Fibroblast of skin of scalp (primary cell): ENCODE measurements at places on chromosomes 12 and 14.

GRCh38 chr12:42326541-42327226 lies 717 bp downstream of the PPHLN1 start:
- DNase-seq = peak; percentile 74

DNA sequence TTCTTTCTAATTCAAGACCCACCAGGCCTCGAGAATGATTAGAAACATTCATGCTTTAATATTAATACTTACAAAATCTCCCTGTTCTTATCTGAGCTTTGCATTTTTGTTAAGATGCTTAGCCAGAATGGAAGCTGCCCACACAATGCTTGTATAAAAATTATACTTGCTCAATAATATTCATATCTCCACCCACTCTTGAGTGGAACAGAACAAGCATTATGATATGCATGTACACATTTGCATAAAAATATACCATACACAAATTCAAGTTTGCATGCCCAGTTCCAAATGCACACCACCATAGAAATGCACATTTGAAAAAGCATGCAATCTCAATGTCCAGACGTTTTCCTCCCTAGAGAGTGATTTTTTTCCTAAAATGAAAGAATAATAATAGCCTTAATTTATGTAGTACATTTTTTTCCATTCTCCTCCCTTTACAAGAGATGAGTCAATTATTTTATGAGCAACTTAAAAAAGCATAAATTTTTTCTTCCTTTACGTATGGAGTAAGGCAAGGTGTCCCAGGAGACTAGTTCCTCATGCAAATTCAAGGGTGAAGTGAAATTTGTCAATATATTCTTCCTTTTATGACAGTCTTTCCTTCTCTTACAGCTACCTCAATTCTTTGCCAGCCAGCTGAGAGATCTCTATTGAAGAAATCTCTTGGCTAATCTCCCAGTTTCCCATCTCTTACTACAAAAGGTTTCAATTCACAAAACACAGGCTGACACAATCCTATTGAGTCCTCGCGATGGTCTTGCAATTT lies 313.1 kb upstream of the GARIN6 start:
- DNase-seq = no peak

DNA sequence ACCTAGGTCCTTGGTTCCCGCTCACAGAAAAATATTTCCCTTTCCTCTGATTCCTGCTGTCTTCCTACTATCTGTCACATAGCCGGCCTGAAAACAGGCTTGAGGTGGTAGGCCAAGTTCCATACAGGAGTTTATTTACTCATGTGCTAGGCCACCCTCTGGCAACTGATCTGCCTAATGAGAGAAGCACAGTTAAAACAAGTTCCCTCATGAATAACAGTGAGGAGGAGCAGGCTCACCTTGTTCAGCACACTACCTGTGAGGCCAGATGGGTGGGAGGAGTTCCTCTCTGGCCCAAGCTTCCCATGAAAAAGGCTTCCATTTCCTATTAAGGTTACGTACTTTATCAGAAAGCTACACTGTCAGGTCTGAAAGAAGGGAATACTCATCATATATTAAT lies 206.0 kb downstream of the MYRFL start:
- DNase-seq = no peak

DNA sequence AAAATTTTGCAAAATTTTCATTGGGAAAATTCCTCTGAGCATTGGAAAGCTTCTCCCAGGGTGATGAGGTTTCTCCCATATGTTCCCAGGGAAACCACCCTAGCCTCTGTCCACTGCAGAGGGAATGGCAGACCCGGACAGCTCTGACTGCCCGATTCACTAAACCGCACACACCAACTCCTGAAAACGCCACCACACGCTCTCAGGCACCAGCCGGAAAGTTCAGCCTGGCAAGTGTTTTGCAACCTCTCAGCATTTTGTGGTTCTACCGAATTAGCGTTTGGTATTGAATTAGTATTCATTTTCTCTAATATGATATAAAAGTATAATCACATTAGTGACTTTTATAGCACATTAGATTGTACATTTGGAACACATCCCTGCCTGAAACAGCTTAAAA lies 213.4 kb downstream of the PHETA1 start:
- no peak for DNase-seq

DNA sequence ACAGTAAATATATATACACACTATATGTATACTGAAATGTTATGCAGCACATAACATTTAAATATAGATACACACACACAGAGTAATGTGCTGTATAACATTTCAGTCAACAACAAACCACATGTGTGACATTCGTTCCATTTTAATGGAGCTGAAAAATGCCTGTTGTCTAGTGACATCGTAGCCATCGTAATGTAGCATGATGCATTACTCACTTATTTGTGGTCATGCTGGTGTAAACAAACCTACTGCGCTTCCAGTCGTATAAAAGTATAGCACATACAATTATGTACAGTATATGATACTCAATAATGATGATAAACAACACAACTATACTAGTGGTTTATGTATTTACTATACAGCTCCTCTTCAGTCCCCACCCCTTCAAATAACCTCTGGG lies 119.0 kb upstream of the SLC38A4 start:
- DNase-seq = no peak

GRCh38 chr14:96042248-96042930 lies 3.2 kb downstream of the C14orf132 start:
- peak; percentile 77 for DNase-seq

DNA sequence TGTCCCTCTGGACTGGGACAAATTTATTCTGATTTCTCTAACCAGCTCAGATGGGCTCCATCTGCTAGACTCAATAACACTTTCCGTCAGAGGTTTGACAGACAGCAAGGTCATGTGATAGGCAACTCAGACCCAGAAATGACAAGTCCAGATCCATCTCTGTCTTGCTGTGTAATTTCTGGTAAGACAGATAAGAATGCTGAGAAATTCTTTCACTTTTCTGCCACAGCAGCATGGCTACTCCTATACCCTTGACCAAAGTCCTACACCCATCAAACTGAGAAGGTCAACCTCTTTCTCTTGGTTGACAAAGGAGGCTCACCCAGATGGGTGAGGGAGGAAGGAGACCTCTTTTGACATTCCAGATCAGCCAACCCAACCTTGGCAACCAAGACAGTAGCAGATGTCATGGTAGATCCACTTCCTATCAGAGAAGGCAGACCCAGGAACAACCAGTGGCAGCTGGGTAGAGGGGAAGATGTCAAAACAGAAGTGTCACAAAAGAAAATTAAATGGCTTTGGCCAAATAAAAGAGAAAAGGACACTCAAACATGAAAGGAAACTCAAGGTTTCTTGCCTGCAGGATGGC lies 36.9 kb upstream of the PRKAB1 start:
- no peak for DNase-seq

- no peak for DNase-seq
Measured at GRCh38 chr12:75955251-75955650, 76.3 kb downstream of the PHLDA1 start.

DNA sequence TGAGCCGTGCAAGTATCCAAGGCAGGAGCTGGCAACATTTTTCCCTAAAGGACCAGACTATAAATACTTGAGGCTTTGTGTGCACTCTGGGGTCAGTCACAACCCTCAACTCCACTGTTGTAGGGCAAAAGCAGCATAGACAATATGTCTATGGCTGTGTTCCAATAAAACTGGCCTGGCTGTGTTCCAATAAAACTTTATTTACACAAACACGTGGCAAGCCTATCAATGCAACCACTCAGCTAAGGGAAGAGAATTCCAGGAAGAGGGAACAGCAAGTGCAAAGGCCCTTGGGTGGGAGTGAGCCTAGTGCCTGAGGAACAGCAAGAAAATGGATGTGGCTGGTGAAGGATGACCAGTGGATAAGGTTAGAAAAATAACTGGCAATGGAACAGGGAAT lies 11.3 kb upstream of the FAM181A start:
- DNase-seq = no peak

DNA sequence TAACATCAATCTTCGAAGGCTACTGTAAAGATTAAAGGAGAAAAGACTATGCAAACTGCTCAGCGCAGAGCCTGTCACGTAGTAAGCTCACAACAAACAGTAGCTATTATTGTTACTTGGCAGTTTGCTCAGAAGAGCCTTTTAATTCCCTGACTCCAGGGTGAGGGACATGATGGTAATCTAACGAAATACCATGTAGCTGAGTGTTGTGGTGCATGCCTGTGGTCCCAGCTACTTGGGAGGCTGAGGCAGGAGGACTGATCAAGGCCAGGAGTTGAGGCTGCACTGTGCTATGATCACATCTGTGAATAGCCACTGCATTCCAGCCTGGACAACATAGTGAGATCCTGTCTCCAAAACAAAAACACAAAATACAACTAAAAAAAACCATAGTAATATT lies 22.8 kb downstream of the HEBP1 start:
- DNase-seq = no peak

GRCh38 chr12:7387289-7387688 lies 56.7 kb downstream of the CD163L1 start:
- no peak for DNase-seq

DNA sequence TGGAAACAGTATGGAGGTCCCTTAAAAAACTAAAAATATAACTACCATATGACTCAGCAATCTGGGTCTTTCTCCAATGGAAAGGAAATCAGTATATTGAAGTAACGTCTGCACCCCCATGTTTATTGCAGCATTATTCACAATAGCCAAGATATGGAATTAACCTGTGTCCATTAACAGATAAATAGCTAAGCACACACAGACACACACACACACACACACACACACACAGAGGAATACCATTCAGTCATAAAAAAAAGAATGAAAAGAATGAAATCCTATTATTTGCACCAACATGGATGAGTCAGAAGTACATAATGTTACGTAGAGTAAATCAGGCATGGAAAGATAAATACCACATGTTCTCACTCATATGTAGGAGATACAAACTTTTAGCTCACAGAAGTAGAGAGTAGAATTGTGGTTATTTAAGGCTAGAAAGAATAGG lies 4.7 kb downstream of the KLRK1 start:
- DNase-seq = peak; percentile 83

DNA sequence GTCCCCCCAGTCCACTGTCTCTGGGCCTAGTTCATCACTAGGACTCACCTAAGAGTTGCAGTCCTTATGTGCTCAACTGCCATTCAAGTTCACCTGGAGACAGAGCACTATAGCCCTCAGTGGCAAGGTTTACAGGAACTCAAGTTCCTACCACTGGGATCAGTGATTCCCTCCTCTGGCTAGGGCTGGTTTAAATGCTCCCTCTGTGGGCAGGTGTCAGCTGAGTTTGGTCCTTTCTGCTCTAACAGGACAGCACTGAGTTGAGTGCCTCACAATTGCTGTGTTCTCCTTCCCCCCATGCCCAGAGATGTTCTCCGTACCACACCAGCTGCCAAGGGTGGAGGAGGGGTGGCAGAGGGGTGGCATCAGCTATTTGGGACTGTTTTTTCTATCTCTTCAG lies 20.8 kb upstream of the SAV1 start:
- no peak for DNase-seq

DNA sequence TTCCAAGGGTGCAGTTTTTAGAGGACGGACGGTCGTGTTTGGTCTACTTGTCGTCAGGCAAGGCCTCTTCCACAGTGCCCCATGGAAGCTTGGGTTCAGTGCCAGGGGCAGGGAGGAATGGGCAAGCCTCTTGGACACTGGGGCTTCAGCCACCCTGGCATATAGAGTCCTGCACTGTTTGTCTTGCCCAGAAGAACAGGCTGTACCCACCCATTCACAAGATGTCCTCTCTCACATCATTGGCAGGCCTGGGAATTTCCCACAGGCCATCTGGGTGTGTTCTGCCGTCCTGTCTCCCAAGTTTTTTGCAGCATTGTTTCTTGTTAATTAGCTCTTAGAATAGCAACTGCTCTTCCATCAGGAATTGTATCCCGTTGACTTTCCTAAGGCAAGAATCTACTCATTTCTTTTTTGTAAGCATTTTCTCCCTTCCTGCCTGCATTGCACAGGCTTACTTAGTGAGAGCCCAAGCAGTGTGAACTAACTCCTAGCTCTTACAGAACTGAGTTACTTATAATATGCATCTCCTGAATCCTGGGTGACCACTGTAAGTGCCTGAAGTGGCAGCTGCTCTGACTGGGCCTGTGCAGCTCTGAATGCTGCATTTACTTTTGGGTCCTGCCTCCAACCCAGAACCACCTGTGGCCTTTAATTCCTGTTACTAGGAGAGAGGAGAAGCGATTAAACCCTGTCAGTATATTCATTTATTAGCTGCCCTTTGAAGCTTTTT lies 149.4 kb upstream of the HIF1A start:
- DNase-seq = no peak

- DNase-seq = no peak
Measured at GRCh38 chr12:47152095-47152494, 72.3 kb upstream of the AMIGO2 start.

DNA sequence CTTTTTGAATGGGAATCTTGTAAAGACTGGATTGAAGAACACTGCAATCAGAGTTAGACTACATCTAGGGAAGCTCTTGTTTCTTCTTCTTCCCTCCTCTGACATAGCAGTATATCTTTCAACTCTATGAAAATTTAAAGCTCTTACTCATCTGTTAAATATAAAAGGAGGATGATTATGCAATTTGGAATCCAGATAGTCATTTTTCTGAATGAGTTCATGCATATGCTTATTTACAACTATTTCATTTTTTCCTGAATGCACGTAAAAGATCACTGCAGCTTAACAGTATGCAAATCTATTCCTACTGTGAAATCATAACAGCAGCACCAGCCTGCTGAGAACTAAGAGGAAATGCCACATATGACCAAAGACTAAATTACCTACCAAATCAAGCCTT lies 133.5 kb upstream of the TMCC3 start:
- peak; percentile 73 for DNase-seq

DNA sequence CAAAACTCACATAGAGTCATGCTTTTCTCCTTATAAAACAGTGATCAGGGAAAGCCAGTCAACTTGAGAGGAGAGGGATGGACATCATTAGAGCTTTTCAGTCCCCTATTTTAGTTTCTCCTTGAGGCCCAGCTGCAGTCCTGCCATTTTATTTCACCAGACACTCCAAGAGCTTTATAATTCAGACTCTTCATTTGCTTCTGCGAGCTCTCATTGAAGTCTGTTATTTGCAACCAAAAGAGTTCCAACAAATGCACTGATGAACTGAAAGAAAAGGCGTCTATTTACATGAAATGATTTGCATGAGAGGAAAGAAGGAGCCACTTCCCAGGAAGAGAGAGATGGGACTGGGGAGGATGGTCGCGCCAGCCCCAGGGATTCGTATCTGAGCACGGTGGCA lies 86.8 kb downstream of the NDUFA12 start:
- DNase-seq = no peak

GRCh38 chr14:90421001-90421631 lies 24.3 kb downstream of the CALM1 start:
- DNase-seq = no peak

DNA sequence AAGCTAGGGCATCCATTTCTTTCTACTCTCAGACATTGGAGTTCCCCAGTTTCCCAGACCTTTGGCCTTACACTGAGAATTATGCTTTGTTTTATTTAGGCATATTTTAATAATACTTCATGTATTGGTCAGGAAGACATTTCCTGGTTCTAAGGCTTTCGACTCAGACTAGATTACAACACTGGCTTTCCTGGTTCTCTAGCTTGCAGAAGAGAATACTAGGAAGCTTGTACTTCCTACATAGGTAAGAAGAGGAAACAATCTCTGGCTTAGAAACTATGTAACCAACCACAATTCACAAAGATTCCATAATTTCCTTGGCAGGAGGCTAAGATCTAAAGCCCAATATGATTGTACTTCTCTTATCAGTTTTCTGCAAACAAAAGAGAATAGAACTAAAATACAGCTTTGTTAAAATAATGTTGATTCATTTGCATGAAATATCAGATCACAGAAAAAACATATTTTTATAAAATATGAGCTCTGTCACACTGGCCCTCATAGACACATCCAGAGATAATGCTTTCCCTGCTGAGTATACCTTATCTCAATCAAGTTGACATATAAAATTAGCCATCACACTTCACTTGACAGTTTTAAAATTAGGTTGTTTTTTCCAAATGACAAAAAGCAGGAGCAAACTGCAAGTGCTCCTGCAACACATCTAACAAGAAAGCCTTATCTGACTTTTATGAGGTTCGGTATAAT lies 30.5 kb downstream of the CLEC2D start:
- DNase-seq = no peak
